NCI-H1417 treated with DMSO at 0.1 percent for 48 hours (cell line): ENCODE measurements at places on chromosomes 3 and 15.

- peak; percentile 7 for DNase-seq
These were observed 923 bp downstream of the SIAH2 start for GRCh38 chr3:150761831-150762661.

- no peak for DNase-seq
These were observed 75.3 kb upstream of the LEKR1 start for GRCh38 chr3:156750874-156751245.

GRCh38 chr15:70036585-70037291 lies 61.0 kb downstream of the TLE3 start:
- DNase-seq: peak; percentile 41

DNA sequence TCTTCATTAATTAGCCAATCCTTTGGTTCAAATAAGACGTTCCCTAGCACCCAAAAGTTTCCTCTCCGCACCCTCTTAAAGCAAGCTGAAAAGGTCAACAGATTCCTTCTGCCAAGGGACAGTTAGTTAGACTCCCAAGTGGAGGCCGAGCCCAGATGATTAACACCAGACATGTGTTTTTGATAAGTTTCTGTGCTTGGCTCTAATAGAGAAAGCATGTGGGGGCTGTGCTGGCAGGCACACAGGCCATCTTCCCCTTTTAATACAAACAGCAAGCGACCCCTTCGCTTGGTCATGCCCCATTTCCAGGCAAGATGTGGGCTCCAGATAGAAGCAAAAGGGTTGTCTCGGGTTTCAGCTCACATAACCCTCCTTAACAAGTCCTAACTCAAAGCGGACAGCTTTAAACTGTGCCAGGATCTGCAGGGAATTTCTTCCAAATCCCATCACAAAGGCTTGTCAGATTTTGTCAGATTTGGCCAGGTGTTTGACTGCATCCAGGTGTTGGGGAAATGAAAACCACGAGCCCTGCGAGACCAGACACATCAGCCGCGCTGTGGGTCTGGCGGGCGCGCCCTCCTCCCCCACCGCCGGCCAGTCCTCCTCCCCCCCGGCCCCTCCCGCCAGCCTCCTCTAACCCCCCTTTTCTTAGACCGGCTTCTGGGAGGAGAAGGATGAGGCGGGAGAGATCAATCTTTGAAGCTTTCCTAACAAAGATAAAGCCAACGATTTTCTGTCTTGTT lies 3.3 kb downstream of the HES1 start:
- DNase-seq: no peak

GRCh38 chr3:43856351-43856750 lies 165.6 kb downstream of the ABHD5 start:
- DNase-seq: no peak

GRCh38 chr15:101615986-101616848 lies 36.0 kb downstream of the TM2D3 start:
- no peak for DNase-seq

GRCh38 chr15:74253211-74253921 lies 17.2 kb downstream of the CCDC33 start:
- no peak for DNase-seq

- no peak for DNase-seq
These were observed 41.6 kb downstream of the WNT5A start for GRCh38 chr3:55445551-55445950.
